GOT3 (cell line): ENCODE measurements at places on chromosomes 3 and 15.

DNA sequence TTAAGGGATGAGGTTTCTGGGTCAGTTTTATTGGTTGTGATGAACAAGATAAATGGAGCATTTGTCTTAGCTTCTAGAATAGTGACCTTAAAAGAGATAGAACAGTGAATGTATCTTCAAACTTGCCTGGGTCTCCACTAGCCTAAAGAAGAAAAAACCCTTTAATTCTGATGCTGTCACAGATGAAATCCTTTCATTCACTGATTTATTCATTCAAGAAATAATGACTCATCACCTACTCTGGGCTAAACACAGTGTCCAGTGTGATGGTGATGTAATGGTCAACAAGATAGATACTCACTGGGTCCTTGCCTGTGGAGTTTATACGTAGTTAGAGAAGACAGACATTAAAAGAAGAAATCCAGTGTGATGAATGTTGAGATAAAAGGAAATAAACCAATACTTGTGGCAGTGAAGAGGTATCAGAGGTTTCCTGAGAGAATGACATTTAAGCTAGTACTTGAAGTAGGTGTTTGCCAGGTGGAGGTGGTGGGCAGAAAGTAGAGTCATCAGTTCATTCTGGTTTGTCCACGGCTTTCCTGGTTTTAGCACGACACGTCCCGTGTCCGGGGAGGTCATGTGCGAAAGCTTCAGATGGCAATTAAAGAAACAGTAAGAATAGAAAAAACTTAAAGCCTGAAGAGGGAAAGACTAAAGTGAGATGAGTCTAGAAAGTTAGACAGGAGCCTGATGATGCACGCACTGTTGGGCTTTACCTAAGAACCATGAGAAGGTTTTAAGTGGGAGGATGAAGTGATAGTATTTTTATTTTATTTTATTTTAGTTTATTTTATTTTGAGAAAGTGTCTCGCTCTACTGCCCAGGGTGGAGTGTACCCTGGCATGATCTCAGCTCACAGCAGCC is 18.5 kb downstream of the PAK2 start:
- DNase-seq, result no peak

DNA sequence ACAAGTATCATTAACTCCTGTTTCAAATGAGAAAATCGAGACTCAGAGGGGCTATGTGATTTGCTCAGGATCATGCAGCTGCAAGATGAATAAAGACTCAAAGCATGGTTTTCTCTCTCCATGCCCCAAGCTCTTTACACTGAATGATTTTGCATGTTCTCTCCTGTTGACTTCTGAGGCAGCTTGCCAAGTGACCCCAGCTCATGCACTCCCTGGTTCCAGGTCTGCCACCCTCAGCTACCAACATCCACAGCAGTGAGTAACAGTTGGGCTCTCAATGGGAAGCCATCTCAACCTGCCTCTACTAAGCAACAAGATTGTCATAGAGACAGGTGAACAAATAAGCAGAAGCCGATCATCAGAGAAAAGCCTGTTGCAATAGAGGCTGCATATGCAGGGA is 116.9 kb upstream of the GADL1 start:
- no peak for DNase-seq

GRCh38 chr3:114380233-114380651 is 86.4 kb downstream of the TIGIT start:
- DNase-seq, result no peak

- no peak for DNase-seq
These were observed 201.4 kb downstream of the PLOD2 start for GRCh38 chr3:145959457-145960088.

- no peak for DNase-seq
These were observed 966.1 kb downstream of the AGBL1 start for GRCh38 chr15:87045746-87046145.

- peak; percentile 47 for DNase-seq
These were observed 47.5 kb upstream of the MUC4 start for GRCh38 chr3:195859061-195859845.

- DNase-seq, result no peak
These were observed 270.4 kb upstream of the CTDSPL start for GRCh38 chr3:37591116-37591781.

DNA sequence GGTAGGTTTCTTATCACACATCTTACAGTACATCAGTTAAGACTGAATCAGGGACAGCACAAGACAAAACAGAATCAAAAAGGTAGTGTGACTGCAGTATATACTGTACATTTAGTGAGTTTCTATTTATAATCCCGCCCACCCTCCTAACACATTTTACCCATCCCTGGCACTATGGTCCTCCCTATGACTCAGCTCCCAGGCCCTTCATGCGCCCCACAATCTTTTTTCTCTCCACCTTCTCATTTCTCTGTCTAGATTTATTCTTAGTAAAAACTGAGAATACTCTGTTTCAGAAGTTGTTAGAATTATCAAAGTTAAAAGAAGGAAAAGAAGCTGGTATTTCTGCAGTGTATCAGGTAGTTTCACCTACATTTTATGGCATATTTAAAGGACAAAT is 427.3 kb downstream of the CNTN4 start:
- DNase-seq, result no peak

DNA sequence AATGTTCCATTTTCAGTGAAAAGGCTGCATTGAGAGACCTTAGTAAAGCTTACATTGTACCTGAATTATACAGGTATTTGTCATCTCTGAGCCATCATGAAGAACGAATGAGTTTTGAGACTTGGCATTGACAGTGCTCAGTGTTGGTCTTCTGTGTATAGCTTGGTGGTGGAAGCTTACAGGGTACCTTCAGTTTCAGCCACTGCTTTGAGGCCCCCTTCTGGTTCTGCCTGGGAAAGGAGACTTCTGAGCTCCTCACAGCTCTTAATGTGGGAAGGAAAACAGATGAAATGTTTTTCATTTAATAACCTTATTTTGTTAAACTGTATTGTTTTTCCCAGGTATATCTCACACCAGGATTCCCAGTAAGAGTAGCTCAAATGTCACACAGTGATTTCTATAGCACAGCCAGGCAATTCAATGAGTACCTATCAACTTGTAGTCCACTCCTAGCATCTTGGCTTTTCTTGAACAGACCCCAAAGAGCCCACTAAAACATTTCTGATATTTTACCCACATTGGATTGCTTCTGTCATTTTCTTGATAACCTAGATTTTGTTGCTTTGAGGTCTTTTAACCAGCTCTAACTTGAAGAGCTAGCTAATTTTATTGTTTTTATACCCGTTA is 5.6 kb downstream of the SERPINI1 start:
- DNase-seq, result no peak

GRCh38 chr3:32002561-32003368 is 21.2 kb downstream of the ZNF860 start:
- DNase-seq, result no peak

DNA sequence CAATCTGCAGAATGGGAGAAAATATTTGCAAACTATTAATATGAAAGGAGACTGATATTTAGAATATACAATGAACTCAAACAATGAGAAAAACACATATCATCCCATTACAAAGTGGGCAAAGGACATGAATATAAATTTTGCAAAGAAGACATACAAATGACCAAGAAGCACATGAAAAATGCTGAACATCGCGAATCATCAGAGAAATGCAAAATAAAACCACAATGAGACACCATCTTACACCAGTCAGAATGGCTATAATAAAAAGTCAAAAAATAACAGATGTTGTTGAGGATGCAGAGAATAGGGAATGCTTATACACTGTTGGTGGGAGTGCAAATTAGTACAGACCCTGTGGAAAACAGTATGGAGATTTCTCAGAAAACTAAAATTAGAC is 83.6 kb downstream of the RAP2B start:
- no peak for DNase-seq

DNA sequence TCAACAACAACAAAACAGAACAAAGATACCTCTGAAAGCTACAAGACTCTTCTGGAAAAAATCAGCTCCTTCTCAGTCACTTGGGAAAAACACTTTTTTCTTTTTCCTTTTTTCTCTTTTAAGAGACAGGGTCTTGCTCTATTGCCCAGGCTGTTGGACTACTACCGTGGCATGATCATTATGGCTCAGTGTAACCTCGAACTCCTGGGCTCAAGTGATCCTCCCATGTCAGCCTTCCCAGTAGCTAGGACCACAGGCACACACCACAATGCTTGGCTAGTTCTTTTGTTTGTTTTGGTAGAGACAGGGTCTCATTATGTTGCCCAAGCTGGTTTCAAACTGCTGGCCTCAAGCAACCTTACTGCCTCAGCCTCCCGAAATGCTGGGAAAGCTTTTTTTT is 12.8 kb downstream of the MYO9A start:
- DNase-seq, result no peak

- DNase-seq, result no peak
These were observed 14.1 kb downstream of the APH1B start for GRCh38 chr15:63291507-63291906.

DNA sequence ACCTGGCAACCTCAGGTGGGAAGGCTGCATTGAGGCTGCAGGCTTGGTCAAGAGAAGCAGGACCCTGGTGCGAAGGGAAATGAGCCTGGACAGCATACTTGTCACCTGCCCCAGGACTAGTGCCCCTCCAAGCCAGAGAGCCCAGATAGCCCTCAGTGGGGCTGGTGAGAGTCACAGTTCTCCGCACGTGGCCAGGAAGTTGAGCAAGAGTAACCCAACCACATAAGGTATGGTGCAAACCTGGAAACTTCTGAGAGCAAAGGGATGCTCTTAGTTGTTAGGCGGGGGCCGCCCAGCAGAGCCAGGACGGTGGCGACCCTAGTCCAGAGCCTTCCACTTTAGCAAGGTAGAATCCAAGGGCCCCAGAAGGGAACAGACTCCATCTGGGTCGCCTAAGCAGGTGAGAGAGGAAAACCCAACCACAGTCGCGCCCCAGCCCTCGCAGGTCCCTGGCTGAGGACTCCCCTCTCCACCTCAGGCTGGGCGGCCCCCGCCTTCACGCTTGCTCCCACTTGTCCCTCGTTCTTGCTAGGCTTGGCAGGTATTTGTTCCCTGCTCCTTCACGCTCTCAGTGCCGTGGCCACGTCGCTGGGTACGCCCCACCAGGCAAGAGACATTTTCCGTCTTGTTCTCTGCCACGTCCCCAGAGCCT is 1.1 kb upstream of the VPS18 start:
- DNase-seq, result no peak

GRCh38 chr15:57440167-57440566 is 63.9 kb downstream of the CGNL1 start:
- DNase-seq, result no peak

DNA sequence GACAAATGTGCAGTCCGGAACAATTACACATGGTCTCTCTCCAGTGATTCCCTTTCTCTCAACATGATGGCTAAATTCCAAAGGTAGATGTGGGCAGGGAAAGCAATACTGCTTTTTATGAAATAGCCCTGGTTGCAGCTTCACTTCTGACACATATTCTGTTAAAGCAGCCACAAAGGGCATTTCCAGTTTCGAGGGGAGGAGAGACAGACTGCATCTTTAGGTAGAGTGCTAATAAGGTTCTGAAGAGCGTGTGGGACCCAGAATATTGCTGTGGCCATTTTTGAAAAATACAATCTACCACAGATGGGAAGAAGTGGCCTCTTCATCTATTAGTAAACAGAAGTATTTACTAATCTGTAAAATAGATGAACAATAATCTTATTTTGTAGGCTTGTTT is 139.3 kb upstream of the PEX5L start:
- no peak for DNase-seq

DNA sequence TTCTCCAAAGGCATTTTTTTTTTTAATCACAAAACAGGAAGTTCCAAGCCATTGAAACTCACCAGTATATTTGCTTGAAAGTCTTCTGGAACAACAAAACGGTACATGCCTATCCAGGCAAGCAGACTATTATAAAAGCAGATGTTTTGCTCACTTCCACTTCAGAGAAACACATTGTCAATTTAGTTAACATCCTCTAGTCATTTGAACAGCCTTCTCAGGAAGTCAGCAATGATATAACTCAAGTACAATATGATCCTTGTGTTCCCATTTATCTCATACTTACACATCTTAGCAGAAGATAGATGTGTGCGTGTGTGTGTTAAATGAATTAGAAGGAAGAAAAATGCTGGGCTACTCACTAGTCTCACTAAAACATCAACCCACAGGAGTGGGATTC is 30.4 kb downstream of the MECOM start:
- no peak for DNase-seq

DNA sequence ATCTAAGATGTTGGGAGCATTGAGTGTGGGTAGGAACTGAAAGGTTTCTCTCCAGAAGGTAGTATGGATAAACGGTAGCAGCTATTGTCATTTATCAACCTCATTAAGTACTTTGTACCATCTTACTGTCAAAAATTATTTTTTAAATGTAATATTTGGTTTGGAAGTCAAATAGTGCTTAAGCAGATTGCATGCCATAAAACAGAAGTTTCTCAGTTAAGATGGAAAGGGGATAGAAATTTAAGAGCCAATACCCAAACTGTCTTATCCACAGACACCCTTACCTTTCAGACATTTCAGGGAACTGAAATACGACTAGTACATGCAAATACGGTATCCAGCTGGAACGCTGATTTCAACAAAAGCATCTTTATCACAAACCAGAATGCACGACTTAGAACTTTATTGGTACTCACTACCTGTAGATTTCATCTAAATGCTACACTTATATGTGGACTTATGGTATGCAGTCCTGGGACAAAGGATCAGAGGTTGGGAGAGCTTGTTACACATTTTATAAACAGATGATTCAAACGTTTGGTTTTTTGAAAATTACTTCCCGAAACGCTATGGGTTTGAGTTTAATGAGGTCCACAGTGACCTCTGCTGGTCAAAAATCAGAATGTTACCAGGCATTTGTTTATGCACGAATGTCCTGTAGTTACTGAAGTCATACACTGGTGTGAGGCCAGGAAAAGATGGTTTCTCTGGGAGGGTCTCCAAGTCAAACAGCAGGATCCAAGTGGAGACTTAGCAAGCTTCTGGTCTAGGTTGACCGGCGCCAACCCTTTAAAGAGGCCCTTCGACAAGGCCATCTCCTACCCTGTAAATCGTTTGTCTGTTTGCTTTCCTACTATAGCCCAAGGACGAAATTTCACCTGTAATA is 45.7 kb upstream of the DUT start:
- no peak for DNase-seq

GRCh38 chr15:92104072-92104471 is 250.6 kb downstream of the SLCO3A1 start:
- DNase-seq, result no peak

GRCh38 chr15:41585127-41586047 is 26.4 kb downstream of the TYRO3 start:
- no peak for DNase-seq

- DNase-seq, result peak; percentile 3
These were observed 13.2 kb upstream of the ADPGK start for GRCh38 chr15:72796515-72797337.

DNA sequence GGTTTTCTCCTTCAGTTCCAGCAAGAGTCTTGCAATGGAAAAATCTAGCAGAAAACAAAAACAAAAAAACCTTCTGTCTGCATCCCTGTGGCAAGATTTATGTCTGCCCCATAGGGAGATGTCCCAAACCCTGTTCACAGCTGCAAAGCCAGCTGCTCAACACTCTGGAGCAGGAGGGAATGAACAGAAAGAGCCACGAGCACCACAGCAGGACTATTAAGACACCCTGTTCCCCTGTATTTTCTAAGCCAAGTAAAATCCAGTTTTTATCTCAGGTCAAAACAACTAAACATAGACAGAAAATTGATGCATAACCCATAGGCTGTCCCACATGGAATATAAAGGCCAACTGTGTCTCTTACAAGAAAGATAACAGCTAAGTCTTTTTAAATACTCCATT is 357.9 kb downstream of the LSAMP start:
- no peak for DNase-seq
